AG04450 (cell line): ENCODE measurements at places on chromosomes 5 and 9.

DNA sequence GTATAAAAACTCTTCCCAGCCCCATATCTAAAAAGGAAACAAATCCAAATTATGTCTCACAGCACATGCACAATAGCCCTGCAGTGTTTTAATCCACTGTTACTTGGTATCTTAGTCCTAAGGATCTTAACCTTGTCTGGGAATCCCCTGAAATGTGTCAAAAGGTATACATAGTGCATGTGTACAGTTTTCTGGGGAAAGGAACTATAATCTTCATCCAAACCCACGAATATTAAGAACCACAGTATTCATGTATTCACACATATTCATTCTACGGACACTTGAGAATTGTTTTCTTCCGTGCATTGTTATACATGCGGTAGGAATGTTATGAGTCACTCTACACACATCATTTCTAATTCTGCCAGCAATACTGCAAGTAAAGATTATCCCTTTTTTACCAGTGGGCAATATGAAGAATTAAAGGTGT, 47.8 kb upstream of the SNX2 start:
- no peak for DNase-seq

DNA sequence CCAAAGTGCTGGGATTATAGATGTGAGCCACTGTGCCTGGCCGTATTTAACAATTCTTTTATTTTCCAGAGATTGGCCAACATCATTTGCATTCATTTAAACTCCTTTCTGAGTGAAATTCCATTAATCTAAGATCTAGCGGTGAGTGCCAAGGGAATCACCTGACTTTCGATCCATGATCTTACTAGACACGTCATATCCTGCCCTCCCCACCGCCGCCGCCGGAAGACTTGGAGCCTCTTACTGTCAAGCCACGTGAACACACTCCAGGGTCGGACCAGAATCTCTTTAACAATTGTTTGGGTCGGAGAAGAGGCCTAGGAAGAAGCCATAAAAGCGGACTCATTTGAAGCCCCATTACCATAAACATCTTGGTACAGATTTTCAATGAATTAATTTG, 12.9 kb downstream of the INPP5E start:
- no peak for DNase-seq

DNA sequence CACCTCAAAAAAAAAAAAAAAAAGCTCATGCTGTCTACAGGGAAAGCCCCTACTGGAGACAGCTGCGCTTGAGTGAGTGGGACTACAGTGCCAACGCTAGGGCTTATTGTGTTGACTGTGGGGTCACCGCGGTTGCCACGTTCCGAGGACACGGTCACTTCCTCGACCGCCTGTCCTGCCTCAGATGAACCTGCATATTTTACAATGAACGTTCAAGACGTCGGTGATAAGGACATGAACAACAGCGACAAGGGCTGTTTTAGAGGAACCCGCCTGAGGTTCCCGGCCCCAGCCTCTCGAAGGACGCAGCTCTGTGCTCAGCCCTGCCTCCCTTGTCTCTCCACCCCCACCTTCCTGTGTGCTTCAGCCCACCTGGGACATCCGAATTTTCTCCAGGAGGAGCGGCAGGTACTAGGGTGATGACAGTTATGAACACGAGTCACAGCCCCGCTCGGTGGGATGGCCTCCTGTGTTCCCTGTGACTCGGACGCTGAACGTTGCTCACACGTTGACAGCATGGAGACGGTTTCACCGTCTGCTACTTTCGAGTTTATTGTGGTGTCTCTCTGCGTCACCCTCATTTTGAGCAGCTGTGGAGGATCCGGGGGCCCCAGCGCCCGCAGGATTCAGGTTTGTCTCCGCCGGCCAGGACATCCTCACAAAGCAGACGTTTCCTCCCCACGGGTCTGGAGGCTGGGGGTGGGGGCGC, 11.3 kb upstream of the DIPK1B start:
- DNase-seq = no peak

GRCh38 chr9:35406183-35406959, 83.5 kb upstream of the RUSC2 start:
- no peak for DNase-seq

DNA sequence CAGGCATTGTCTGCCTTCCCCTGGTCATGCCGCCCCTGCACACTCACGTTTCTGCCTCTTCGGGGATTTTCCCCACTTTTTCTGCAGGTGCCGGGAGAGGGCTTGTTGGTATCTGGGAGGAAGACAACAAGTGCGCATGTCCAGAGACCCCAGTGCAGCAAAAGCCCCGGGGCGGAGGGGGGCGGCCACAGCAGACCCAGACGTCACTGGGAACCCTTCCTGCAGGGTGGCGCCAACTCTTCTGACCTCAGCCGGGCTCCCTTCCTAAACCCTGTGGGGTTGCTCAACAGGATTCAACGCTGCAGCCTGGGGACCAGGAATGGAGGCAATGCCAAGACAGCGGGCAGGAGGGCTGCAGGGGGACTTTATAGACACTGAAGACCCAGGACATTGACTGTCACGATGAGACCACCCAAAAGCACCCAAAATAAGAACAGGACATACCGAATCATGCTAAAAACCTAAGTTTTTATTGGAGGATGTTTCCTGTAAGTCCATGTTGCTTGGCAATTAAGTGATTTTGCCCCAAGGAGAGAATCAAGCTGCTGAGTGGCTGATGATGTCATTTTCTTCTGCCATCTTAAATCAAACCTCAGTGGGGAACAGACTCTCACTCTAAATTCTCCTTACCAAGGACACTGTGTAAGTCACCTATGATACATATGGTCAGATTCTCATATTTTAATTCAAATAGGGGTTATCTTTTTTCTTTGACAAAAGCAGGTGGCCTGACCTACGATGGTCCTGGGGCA, 62.9 kb upstream of the SIMC1 start:
- no peak for DNase-seq

DNA sequence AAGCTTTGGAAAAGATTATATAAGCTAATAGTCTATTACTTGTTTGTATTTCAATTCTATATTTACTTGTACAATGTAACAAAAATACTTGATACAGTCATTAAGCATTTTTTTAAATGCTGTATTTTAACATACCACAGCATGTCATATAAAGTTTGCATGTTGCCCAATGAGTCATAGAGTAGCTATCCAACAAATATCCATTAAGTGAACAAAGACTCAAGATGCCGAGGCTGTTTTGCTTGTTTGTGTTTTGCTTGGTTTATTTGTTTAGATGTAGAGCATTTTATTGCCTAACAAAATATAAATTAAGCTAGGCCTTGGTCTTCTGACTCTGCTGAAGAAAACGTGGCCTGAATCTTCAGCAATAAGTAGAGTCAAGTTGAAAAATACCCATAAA, 1584.3 kb upstream of the NUDT12 start:
- DNase-seq = no peak

GRCh38 chr9:134516464-134516863, 125.1 kb upstream of the COL5A1 start:
- DNase-seq = no peak

- no peak for DNase-seq
These were observed 51.5 kb downstream of the PCSK1 start for GRCh38 chr5:96381526-96381925.

- no peak for DNase-seq
These were observed 238.2 kb downstream of the CD180 start for GRCh38 chr5:66958201-66958979.

GRCh38 chr5:61582205-61582820, 250.3 kb downstream of the ZSWIM6 start:
- DNase-seq = no peak

- DNase-seq = no peak
These were observed 52.2 kb upstream of the NRARP start for GRCh38 chr9:137354153-137354844.

GRCh38 chr9:125861405-125862058, 114.4 kb downstream of the PBX3 start:
- DNase-seq = no peak

- DNase-seq = no peak
These were observed 767.6 kb upstream of the ADAMTS16 start for GRCh38 chr5:4372481-4372880.

DNA sequence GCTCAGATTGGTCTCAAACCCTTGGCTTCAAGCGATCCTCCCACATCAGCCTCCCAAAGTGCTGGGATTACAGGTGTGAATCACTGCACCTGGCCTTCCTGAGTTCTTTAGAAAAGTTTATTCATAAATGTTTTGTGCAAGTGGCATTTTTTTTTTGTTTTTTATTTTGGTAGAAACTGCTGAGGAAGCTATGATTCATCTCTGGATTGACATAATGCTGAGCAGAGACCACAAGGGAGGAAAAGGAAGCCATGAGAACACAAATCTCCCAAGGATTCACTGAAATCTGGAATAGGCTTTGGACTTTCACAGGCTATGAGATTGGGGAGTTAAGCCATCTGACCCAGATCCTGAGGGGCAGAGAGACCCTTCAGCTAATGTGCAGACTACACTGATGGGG, 3.4 kb upstream of the SLC46A2 start:
- no peak for DNase-seq

- no peak for DNase-seq
These were observed 9.8 kb downstream of the INPP5E start for GRCh38 chr9:136429683-136430491.

GRCh38 chr9:129671519-129671918, 6.1 kb downstream of the PRRX2 start:
- DNase-seq = no peak

DNA sequence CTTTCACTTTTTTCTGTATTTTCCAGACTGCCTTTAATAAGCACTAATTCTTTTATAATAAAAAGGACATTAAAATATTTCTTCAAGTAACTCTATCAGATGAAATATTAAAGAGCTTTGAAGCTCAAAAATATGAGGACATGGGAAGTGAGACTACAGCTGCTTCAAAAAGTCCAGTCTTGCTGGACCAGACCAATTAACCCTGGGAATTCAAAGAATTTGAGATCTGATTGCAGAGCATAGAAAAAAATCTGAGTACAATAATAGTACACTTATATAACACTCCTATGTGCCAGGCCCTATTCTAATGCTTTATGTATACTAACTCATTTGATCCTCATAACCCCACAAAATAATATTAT, 9.8 kb downstream of the TMEM245 start:
- no peak for DNase-seq
